ENCODE measurements at places on chromosomes 3 and 15.

DNA sequence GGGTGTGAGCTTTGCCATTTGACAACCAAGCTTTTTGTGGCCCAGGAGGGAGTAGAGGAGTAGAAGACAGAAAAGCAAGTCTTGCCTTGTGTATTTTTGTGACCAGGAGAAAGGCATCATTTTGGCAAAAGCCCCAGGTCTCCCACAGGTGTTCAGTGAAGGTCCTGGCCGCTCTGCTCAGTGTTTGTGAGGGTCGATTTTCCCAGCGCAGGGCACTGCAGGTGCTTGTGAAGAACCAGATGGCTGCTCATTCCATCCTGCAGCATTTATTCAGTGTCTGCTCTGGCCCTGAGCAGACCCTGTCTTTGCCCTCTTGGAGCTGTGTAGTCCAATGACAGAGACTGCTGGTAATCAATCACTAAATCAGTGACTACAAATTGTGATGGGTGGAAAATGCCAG is 19.5 kb downstream of the TRAK1 start:
- DNase-seq: no peak

DNA sequence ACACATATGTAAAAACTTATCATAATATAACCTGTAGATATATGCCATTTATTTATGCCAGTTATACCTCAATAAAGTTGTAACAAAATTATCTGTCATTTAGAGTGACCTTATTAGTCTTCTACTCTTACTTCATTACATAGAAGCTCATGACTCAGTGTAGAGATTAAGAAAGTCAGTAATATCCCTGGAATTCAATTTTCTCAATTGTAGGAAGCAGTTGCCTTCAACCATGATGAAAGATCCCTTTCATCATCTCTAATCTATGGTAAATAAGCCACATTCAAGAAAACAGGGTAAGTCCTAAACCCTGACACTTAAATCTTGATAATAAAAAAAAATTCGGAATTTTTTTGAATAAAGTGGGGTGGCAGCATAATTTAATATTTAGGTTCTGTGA is 216.5 kb upstream of the PEX5L start:
- DNase-seq: no peak

GRCh38 chr3:117719316-117719926 is 1009.8 kb downstream of the TUSC7 start:
- DNase-seq: peak; percentile 4

GRCh38 chr15:71455107-71455506 is 339.8 kb downstream of the THSD4 start:
- DNase-seq: no peak

DNA sequence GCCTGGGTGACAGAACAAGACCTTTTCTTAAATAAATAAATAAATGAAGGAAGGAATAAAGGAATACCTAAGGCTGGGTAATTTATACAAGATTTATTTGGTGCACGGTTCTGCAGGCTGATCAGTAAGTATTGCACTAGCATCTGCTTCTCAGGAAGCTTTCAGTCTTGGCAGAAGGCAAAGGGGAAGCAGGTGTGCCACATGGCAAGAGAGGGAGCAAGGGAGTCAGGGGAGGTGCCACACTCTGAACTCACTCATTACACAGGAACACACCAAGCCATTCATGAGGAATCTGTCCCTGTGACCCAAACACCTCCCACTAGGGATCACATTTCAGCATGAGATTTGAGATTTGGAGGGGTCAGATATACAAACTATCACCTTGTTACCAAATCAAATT is 56.4 kb downstream of the PRKCI start:
- no peak for DNase-seq

DNA sequence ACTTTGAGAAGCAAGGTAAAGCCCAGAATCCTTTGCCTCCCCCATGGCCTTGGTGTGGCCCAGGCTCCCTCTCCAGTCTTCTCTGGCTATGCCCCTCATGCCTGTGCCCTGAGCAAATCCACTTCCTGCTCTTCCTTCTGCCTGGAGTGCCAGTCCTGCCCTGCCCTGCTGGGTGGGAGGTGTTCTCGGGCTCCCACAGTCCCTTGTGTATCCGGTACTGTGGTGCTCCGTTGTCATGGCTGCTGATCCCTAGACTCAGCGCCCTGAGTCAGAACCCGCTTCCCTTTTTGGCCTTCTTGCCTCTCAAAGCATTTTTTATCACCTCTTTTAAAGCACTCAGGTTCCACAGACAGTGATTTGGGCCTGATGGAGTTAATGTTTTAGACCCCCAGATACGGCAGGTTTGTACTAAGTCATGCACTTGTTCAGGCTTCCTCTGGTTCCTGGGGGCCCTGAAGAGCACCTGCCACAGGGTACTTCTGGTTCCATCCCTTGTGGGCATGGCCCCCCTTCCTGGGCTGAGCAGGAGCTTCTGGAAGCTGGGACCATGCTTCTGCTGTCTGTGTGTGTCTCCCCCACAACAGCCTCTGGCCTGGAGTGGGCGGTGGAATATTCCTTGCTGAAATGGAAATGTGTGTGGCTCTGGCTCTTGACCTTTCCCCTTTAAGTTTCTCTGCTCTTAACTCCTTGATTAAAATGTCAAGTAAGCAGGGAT is 29.6 kb upstream of the ADAMTS7 start:
- DNase-seq: no peak

- DNase-seq: peak; percentile 10
Observed at GRCh38 chr3:56467801-56468183, 475 bp downstream of the ERC2 start.
